ENCODE measurements at places on chromosomes 7 and 10. TPM values are rescaled to one million over a fixed set of nuclear protein-coding genes. Genes with fewer than 3 reads are reported as not detected.

SMIM30 gene
- 48.8 TPM for total RNA-seq

ZNF777 gene
- 11.2 TPM for total RNA-seq

NOS3 gene
- 17.3 TPM for total RNA-seq

ACBD7 gene
- 0.46 TPM for total RNA-seq

FAM180A gene
- not detected for total RNA-seq

GIMAP2 gene
- 18.9 TPM for total RNA-seq

ABLIM1 gene
- total RNA-seq = 153 TPM

NEURL1 gene
- not detected for total RNA-seq

Measured in upper lobe of left lung (tissue), 6 donors.